MM.1S (cell line): ENCODE measurements at places on chromosomes 7 and 10.

- H3K27me3 ChIP-seq = no peaks in the 10 kb centered on the region
- peak overlapping the region; percentile 74; the same call in 1 of the 2 replicates for H3K27ac ChIP-seq
- H3K4me3 ChIP-seq = peak overlapping the region; percentile 91
- DNase-seq = peak; percentile 66
These were observed 1.6 kb downstream of the NCOA4 start for GRCh38 chr10:46028584-46029460.

DNA sequence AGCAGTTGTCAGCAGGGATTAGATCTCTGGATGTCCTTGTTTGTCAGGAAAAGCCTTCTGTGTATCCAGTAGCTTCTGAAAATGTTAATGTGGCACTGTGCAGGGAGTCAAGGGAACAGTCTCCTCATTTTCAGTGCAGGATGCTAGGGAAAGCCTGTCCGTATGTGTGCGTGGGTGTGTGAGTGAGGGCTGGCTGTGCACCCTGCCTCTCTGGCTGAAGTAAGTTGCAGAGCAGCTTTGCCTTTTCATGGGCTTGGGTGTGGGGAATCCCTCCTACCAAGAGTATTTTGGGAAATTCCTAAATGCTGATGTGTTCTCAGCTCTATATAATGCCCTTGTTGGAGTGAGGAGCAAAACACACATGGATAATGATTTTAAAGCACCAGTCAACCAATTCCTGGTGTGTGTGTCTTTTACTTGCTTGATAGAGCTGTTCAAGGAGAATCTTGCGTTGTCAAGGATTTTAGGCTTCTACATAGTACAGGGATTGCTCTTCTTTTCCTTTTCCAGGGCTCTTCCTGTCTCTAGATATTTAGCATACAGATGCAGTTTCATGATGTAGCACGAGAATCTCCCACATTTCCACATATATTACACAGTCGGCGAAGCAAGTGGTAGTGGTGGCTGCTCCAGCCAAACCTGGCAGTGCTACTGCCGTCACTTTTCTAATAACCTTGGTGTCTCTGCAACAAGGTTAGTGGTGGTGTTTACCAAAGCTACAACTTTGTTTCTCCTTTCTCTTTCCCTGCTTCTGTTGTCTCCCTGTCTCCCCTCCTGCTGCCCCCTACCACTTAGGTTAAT, 92.8 kb downstream of the MCU start:
- H3K4me3 ChIP-seq = no peak overlapping the region
- no peaks in the 10 kb centered on the region for H3K36me3 ChIP-seq
- H3K27me3 ChIP-seq = no peaks in the 10 kb centered on the region
- no peaks in the 10 kb centered on the region for H3K4me1 ChIP-seq
- DNase-seq = no peak

GRCh38 chr10:91366704-91367103, 43.4 kb upstream of the HECTD2 start:
- H3K4me3 ChIP-seq = no peak overlapping the region
- no peaks in the 10 kb centered on the region for H3K36me3 ChIP-seq
- no peaks in the 10 kb centered on the region for H3K27me3 ChIP-seq

DNA sequence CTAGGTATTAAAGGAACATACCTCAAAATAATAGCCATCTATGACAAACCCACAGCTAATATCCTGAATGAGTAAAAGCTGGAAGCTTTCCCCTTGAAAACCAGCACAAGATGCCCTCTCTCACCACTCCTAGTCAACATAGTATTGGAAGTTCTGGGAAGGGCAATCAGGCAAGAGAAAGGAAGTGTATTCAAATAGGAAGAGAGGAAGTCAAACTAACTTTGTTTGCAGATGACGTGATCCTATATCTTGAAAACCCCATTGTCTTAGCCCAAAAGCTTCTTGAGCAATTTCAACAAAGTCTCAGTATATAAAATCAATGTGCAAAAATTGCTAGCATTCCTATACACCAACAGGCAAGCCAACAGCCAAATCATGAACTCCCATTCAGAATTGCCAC, 131.3 kb downstream of the FANK1 start:
- no peak for DNase-seq
- no peaks in the 10 kb centered on the region; the same call in 1 of the 2 replicates for H3K27me3 ChIP-seq
- no peak overlapping the region for H3K4me3 ChIP-seq
- H3K36me3 ChIP-seq = no peaks in the 10 kb centered on the region
- H3K27ac ChIP-seq = no peak overlapping the region

- peaks cover 94% of the 10 kb centered on the region for H3K27me3 ChIP-seq
- H3K36me3 ChIP-seq = no peaks in the 10 kb centered on the region
- H3K4me3 ChIP-seq = peak overlapping the region; percentile 9; the same call in 1 of the 2 replicates
These were observed 75.9 kb downstream of the INSIG1 start for GRCh38 chr7:155373359-155374273.

DNA sequence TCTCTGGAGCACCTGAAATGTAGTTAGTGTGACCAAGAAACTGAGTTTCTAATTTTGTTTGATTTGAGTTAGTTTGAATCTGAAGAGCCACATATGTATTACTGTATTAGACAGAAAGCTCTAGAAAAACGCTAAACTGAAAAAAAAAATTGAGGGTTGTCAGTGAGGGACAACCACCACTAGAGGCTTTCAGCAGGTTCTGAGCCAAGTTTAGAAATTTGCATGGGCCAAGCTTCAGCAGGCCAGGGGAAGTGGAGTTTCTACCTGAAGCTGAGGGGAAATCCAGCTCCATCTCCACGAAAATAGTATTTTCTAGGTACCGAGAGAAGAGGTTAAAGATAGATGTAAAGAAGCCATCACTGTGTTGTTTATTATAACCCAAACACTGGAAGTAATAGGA, 77.9 kb upstream of the PLXNA4 start:
- H3K4me1 ChIP-seq = 0 out of 2 replicates have a peak, but pooled peaks cover 7% of the 10 kb centered on the region
- peak overlapping the region; percentile 17; the same call in 1 of the 2 replicates for H3K27ac ChIP-seq
- no peak overlapping the region for H3K4me3 ChIP-seq
- H3K36me3 ChIP-seq = no peaks in the 10 kb centered on the region
